Heart left ventricle (tissue), 16 donors: ENCODE measurements at places on chromosomes 5 and 9. TPM values are rescaled to one million over a fixed set of nuclear protein-coding genes. Genes with fewer than 3 reads are reported as not detected.

- DNase-seq: no peak
Measured at GRCh38 chr5:54329731-54330709, 19.6 kb upstream of the ARL15 start.

OCLN gene
- 2.0 TPM for total RNA-seq

GRCh38 chr9:105328872-105329718 is 84.6 kb downstream of the SLC44A1 start:
- DNase-seq: no peak

DNA sequence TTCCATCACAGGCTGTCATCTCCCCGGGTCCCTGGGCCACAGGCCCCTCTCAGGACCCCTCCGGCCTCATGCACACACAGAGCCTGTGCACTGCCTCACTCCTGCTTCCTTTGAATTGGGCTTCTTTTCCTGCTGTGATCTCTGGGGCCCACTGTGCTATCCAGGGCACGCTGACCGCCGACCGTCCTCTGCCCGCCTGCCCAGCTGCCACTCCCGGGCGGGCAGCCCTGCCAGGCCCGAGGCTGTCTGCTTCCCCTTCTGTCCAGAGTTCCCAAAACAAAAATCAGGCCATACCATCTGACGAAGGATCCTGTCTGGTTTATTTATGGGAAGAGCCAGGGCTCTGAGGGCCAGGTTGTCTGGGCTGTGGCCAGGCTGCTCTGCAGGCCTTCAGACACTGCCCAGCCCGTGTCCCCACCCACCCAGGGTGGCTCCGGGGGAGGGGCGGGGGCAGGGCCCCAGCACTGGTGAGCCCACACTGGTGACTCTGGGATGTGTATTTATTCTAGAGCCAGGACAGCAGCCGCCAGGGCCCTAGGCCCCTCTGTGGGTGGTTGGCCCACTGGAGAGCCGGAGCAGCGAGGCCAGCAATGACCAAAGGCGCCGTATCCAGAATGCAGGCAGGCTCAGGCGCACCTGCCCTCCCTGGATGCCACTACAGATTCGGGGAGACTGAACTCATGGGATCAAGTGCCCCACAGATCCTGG is 57.0 kb downstream of the ADAMTS2 start:
- DNase-seq: no peak

DNA sequence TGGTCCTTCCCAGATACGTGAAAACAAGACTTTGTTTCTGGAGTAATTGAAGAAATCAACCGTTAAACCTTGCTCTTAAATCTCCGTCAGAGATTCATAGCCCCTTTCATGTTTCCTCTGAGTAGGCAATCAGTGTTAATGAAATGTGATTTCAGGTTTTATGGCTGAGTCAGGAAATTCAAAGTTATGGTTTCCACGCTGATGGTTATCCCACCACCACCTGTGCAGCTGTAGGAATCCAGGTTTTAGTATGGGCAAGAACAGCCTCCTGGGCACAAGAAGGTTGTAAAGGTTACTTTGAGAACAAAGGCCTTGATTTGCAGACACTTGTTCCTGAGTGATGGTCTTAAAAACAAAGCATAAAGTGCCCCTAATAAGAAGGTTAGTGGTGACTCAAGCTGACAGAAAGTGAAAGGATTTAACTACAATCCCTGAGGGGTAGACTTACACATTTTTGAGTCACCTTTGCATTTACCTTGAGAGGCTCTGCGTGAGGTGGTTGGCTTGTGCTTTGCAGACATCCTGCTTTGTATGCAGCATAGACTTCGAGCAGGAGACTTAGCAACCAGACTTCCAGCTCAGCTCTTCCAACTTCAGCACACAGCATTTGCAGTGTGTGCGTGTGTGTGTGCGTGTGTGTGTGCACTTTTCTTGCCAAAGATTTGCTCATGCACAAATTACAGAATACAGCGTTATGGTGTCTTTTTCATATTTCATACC is 159.6 kb downstream of the TLE4 start:
- no peak for DNase-seq

SLC6A18 gene
- not detected for total RNA-seq

SIMC1 gene
- total RNA-seq: 4.1 TPM

COMMD10 gene
- total RNA-seq: 42.2 TPM

GRCh38 chr5:67135381-67135984 is 61.1 kb downstream of the CD180 start:
- no peak for DNase-seq

TEX48 gene
- not detected for total RNA-seq

DNA sequence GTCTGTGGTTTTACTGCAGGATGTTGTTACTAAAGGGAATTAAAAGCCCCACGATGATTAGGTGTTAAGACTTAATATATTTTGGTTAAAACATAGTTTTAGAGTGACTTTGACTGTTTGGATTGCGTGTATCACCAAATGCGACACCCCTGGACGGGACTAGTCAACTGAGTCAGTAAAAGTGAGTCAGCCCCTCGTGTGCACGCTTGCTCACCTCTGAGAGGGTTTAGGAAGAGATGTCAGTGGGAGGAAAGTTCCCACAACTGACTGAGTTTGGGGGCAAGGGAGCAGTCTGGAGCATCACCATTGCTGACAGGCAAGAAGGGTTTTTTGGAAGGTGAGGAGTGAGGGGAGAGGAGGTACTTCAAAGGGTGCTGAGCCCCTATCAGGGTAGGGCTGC is 14.4 kb upstream of the DMRT3 start:
- DNase-seq: no peak

STC2 gene
- 5.9 TPM for total RNA-seq

DNA sequence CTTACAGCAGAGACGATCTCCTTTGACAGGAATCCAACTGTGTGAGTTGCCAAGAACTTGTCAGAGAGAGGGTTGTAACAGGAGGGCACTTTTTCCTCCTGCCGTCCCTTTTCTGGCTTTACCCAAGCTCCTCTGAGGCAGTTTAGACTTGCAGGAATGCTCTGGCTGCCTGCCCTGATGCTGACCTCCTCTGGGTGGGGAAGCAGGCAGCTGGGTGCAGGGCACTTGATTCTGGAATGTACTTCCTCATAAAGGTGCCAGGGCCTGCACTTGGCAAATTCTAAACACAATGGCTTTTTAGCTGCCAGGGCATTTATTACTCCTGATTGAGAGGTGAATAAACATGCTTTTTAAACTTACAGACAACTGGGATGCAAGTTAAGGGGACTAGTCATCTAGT is 190.4 kb downstream of the EPB41L4A start:
- DNase-seq: peak; percentile 83

SEC61B gene
- total RNA-seq: 32.3 TPM

- DNase-seq: no peak
Measured at GRCh38 chr5:78506261-78507024, 142.1 kb downstream of the LHFPL2 start.

DNA sequence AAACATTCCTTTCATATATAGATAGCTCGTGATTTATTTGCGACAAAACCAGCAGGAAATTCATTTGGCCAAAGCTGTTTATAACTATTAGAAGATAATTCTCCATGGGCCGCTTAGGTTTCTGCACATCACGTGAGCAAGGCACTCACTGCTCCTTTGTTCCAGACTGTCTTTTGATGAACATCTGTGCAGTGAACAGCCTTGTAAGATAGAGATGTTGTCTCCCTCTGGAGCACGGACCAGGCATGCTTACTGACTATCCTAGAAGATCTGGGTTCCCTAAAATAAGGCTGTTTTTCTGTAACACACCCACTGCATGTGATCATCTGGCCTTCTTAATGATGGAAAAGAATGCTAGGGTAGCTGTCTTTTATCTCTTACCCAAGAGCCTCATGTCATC is 30.9 kb downstream of the YIPF5 start:
- DNase-seq: no peak

- DNase-seq: no peak
Measured at GRCh38 chr5:148070621-148071020, 6.8 kb downstream of the SPINK5 start.

SLCO6A1 gene
- not detected for total RNA-seq

- no peak for DNase-seq
Measured at GRCh38 chr9:121123816-121124535, 49.2 kb downstream of the CNTRL start.

SARDH gene
- 1.2 TPM for total RNA-seq

TLN1 gene
- 193 TPM for total RNA-seq

PCDHB13 gene
- total RNA-seq: 3.6 TPM

DNA sequence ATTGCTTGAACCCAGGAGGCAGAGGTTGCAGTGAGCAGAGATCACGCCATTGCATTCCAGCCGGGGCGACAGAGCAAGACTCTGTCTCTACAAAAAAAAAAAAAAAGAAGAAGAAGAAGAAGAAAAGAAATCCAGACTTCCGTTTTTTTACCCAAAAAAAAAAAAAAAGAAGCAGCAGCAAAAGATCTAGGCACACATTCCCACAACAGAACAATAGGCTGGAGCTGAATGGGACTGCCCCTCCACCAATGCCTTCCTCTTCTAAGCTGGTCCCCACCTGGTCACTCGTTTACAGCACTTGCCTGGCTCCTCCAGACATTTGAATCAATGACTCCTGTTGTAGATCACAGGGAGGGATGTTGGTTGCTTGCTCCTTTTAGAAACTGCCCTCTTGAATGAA is 1.6 kb upstream of the LMAN2 start:
- DNase-seq: no peak
